Brain (organoid and tissue), 16 donors: ENCODE measurements at places on chromosomes 4 and X.

GRCh38 chr4:141153751-141154510 lies 20.7 kb upstream of the RNF150 start:
- no peak for DNase-seq

- DNase-seq, result no peak
Observed at GRCh38 chrX:68659385-68659784, 11.9 kb downstream of the STARD8 start.

DNA sequence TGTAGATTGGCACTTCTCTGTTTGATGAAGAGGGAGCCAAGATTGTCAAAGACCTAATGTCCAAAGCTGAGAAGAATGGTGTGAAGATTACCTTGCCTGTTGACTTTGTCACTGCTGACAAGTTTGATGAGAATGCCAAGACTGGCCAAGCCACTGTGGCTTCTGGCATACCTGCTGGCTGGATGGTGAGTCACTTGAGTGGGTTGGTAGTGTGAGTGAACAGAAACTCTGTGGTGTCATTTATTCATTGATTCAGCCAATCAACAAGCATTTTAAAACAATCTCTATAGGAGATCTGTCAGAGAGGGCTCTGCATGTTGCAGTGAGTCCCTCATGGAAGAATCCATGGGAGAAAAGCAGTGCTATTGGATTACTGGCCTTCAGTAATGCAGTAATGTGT lies 16.3 kb downstream of the TAF9B start:
- DNase-seq, result no peak

DNA sequence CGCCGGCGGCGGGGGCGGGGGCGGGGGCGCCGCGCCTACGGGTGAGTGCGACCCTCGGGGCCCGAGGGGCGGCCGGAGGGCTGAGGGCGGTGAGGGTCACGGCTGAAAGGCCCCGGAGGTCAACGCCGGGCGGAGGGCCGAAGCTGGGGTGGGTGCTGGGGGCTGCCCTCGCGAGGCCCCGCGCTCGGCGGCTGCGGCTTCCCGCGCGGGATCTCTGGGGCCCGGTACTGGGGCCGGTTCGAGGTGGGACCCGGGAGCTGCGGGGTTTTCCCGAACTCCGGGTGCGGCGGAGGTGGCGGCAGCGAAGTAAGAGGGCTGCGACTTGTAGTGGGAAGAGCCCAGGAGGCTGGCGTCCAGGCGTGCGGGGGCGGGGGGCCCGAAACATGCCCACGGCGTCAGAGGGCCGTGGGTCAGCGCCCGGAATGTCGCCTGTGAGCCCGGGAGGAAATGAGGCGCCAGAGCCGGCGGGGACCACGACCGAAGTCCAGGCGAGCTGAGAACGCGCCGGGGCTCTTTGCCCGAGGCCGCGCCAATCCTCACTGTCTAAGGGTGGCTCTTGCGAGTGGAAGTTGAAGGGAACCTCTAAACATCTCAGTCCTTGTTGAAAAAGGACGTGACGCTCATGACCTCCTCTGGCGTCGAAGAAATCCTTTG lies 407 bp downstream of the IL13RA1 start:
- no peak for DNase-seq

- DNase-seq, result no peak
Observed at GRCh38 chrX:108186811-108187210, 95.2 kb downstream of the ATG4A start.

GRCh38 chrX:123291623-123292022 lies 107.5 kb downstream of the GRIA3 start:
- DNase-seq, result no peak

GRCh38 chr4:140308366-140309123 lies 64.9 kb upstream of the SCOC start:
- no peak for DNase-seq

DNA sequence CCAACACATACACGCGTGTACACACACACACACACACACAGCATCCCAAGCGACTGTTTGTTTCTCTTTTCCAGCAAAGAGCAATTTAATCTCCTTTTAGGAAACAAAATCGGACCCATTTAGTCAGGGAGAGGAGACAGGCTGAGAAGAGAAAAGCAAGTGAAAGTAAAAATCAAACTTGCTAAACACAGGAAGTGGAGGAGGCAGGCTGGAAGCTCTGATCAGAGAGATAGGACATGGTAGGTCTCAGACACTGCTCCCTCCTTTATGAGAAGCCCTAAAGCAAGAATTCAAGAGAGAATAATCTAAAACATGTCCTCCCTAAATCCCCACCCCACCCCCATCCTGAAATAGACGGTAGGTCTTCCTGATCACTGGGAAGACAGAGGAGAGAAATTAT lies 62.3 kb downstream of the GPC3 start:
- no peak for DNase-seq

GRCh38 chr4:7182616-7183015 lies 9.7 kb upstream of the SORCS2 start:
- no peak for DNase-seq

DNA sequence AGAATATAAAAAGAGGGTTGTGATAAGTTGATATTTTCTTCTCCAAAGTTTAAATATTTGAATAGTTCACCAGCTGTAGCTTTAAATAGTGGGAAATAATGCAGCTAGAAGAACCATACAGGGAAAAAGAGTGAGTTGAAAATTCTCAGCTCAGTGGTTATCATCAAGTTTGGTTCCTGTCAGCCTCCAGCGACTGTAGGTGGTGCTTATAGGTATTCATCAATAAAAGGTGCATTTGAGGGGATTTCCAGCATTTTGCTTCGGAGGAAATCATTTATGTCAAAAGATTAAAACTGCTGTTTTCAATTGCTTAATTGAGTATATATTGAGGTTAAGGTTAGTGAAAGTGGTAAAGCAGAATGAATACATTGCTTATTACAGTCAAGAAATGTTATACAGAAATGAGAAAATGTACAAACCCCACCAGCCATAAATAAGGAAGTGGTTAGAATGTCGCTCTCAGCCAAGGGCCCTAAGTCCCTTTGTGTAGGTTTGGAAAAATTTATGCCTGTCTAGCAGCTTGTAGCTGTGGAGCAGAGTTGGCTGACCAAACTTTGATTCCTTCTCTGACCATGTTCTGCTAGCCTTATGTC lies 532.9 kb upstream of the FTHL17 start:
- no peak for DNase-seq

- peak; percentile 72 for DNase-seq
Observed at GRCh38 chrX:109485470-109486340, 3.8 kb upstream of the GUCY2F start.

- DNase-seq, result no peak
Observed at GRCh38 chr4:1978741-1979476, 29.9 kb downstream of the NELFA start.

- no peak for DNase-seq
Observed at GRCh38 chr4:182554736-182555135, 311.5 kb downstream of the TENM3 start.

DNA sequence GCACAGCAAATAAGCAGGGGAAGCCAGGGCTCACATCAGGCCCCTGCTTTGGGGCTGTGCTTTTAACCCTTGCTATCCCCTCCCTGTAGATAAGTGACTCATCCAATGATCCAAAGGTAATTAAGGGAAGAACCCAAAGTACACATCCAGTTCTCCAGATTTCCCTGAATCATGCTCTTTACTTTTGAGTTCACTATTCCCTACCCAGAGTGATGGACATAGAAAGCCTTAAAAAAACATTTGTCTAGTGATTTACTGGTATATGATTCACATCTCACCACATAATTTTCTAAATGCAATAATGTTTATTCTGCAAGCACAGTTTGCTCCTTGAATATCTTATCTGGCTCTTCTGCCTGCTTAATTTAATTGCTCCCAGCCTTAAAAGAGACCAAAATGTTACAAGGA lies 136.2 kb downstream of the PPP3CA start:
- no peak for DNase-seq

DNA sequence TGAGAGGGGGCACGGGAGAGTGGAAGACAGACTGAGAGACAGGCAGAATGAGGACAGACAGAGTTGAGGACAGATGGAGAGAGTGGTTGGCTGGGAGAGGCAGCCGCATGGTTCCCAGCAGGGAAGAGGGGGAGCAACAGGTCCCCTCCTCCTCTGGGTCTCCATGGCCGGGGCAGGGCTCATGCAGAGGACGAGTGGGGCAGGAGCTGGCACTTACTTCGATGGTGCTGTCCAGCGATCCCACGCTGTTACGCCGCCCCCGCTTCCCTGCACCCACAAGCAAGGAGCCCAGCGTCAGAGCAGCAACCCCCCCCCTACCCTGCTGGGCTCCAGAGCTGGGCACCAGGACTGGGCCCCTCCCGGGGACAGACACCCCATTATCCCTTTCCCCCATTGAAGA lies 10.6 kb upstream of the KDM5C start:
- DNase-seq, result no peak

- no peak for DNase-seq
Observed at GRCh38 chr4:94590493-94590892, 138.8 kb downstream of the PDLIM5 start.

DNA sequence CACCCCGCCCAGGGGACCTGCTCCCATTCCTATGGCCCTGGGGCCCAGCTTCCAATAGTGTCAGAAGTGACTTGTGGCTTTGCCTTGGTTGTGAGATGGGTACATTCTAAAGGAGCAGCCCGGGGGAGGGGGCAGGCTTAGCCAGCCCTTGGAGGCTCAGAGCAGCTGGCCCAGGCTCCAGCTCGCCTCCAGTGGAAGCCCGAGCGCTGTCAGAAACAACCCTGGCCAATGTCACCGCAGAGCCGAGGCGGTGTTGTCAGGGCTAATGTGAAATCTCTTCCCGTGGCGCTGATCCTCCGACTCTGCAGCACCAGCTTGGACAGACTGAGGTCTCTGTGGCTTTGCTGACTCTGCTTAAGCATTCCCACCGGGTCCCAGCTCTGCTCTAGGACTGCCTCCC lies 29.2 kb upstream of the ZNF81 start:
- no peak for DNase-seq

DNA sequence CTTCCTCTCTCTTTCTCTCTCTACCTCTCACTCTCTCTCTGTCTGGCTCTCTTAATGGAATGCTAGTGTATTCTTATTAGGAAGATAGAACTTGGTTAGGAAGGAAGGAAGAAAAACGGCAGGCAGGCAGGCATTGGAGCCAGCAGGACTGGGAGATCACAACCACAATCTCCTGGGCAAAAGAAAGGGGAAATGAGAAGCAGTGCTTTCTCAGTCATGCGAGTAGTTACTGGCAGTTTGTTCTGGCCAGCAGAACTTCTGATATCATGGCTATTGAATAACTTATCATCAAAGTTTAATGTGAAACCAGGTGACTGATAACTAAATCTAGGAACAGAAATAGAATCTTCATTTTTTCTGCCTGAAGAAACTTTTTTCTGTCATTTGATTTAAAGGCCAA lies 60.9 kb upstream of the PAGE1 start:
- DNase-seq, result no peak

DNA sequence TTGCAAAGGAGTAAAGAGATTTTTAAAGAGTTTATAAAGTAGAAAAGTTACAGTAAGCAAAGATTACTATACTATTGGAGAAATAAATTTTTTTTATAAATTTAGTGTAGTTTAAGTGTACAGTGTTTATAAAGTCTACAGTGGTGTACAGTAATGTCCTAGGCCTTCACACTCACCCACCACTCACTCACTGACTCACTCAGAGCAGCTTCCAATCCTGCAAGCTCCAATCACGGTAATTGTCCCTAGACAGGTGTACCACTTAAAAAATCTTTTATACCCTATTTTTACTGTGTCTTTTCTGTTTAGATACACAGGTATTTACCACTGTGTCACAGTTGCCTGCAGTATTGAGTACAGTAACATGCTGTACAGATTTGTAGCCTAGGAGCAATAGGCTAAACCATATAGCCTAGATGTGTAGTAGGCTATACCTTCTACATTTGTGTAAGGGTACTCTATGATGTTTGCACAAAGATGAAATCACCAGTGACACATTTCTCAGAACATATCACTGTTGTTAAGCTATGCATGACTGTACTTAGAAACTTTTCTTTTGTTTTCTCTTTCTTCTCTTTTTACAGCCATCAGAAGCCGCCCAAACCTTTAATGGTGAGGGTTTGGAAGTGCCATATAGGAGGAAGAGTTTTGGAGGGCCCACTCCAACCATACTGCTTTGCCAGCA lies 11.8 kb upstream of the SH3RF1 start:
- DNase-seq, result no peak

DNA sequence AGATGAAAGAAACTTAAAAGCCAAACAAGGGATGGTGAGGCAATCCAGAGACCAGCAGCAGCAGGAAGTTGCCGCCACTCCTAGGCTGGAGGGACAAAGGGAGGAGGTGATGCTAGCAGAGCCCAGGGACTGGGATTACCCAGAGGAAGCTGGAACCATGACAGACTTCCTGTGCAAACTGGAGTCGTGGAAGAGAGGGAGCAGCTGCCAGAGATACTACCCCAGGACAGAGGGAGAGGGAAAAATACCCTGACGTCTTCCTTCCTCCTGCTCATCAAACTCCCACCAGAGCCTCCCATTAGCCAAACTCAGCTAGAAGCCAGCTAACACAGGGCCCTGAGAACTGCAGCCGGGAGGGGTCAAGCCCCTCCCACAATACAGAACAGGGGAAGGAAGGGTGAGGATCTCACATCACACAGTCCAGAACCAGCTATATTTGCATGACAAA lies 101.2 kb upstream of the KLF3 start:
- DNase-seq, result no peak

DNA sequence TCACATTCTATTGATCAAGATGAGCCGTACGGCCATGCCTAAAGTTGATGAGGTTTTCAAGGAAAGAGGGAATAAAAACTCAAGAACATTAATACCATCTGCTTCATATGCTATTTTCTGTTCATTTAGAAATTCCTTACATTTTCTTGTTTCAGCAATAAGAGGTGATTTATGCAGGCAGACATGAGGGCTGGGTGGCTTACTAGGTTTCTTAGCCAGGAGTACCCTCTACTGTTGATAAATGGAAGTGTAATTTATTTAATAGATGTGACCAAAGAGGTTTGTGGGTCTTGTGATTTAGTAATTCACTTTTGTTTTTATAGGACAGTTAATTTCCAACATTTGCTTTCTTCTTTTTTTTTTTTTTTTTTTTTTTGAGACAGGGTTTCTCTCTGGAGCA lies 6.4 kb upstream of the SMIM9 start:
- peak; percentile 30 for DNase-seq

- no peak for DNase-seq
Observed at GRCh38 chr4:89294573-89295269, 12.9 kb downstream of the GPRIN3 start.

DNA sequence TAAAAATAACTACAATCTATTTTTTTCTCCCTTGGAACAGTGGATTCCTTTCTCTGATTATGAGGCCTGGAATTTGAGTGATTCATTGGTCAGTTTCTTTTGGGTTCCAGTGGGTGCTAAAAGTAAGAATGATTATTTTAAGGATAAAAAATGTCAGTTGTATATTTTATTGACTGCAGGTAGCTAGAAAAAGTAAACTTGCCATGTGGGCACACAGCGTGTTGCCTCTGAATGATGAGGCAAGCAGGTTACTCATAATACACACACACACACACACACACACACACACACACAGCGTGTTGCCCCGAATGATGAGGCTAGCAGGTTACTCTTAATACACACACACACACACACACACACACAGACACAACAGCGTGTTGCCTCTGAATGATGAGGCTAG lies 13.8 kb downstream of the GALNT7 start:
- no peak for DNase-seq

DNA sequence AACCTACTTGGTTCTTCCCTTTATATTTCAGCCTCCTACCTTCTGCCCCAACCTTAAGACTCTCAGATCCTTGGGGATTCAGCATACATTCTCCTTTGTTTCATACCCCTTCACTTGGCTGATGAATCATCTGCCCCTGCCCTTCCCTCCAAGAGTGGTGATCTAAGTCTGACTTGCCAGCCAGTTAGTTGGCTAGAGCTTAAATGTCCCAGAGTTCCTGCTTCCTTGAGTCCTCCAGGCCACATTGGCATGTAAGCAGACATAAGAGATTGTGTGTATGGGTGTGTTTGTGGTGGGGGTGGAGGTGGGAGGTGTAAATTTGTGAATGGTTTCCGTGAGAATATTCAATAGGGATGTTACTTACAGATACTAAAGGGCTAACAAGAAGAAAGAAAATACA lies 3.7 kb upstream of the TEX13D start:
- DNase-seq, result no peak
